ENCODE measurements at places on chromosomes 7 and 10.

DNA sequence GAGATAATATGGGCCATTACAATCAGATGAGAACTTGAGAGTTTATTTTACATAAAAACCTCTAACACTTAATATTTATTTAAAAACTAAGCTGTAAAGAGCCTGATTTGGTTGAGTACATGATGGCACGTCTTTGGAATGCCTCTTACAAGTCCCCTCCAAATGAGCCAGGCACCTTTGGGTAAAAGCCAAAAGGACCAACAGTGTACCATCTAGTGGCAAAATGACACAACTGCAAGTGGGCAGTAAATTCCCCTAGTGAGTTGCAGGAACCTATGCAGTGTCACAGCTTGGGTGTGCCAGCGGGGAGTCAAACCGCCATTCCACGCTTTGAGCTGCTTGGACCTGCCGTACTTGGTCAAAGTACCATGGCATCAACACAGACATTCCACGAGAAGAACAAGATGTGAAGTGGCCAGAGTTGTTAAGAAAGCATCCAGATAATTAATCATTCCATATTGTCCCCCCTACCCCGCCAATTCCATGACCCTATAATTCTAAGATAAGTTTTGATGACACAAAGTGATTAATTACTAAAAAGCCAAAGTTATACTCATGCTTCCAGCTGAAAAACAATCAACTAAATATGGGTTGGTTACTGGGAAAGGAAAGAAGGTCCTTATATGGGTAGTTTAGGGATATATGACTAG is 115.2 kb downstream of the SORBS1 start:
- DNase-seq, result peak; percentile 70

DNA sequence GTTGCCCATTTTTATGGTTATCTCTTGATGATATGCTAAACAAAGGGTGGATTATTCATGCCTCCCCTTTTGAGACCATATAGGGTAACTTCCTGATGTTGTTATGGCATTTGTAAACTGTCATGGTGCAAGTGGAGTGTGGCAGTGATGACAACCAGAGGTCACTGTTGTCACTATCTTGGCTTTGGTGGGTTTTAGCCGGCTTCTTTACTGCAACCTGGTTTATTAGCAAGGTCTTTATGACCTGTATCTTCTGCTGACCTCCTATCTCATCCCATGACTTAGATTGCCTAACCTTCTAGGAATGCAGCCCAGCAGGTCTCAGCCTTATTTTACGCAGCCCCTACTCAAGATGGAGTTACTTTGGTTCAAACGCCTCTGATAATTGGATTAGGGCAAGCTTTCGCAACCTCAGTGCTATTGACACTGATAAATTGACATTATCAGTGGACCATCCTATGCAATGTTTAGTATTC is 36.9 kb downstream of the BAG3 start:
- DNase-seq, result no peak

DNA sequence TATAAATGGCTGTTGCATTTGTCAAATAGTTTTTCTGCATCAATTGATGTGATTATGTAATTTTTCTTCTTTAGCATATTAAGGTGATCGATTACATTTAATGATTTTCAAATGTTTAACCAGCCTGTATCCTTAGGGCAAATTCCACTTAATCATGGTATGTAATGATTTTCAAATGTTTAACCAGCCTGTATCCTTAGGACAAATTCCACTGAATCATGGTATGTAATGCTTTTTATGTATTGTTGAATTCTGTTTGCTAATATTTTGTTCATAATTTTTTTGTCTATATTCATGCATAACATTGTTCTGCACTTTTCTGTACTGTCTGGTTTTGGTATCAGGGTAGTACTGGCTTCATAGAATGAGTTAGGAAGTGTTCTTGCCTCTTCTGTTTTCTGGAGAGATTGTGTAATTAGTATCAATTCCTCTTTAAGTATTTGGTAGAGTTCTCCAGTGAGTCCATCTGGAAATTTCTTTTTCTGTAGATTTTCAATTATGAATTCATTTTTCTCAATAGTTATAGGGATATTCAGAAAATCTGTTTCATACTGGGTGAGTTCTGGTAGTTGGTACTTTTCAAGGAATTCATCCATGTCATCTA is 393.2 kb upstream of the FOXK1 start:
- no peak for DNase-seq

- DNase-seq, result no peak
These were observed 509.9 kb downstream of the PARD3 start for GRCh38 chr10:34305189-34305588.

DNA sequence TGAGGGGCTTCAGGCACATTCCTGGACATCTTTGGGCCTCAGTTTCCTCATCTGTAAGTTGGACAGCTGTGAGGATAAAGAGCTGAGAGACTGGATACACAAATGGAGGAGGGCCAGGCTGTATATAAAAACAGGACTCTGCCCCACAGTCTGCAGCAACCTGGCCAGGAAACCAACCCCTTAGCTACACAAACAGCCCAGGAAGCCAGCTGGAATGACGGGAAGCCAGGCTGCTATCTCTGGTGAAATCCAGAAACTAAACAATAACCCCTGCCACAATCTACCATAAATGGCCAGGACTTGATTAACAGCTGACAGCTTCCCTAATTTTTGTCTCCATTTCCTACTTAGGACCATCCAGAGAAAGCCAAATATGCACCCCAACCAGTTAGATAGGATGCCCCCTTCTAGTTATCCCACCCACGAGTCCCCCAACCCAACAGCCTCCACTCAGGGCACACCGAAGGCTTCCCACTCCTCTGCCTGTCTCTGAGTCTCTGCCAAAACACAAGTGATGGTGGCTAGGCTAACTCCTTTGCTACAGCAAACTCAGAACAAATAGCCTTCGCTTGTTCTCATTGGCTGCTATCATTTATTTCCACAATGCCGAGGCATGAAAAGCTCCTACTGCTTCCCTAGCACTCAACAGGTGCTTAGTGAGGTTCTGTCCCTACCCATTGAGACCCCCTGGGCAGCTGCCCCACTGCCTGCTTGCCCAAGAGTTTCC is 110.0 kb upstream of the TCF7L2 start:
- no peak for DNase-seq

DNA sequence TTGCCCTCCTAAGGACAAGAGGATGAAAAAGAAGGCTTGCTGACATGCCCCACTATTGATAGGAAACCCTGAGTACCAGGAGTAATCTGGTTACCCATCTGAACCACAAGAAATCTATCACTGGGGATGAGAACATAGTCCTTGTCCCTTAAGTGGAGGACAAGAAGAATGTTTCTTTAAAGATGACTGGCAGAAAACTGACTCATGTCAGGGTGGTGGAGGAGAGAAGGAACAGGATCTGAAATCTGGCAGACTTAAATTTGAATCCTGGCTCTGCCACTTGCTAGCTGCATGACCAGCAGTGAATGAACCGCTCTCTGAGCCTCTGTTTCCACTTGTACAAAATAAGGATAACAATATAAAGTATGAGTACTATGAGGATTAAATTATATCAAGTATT is 38.9 kb upstream of the XPNPEP1 start:
- no peak for DNase-seq

- no peak for DNase-seq
These were observed 9.7 kb upstream of the ANLN start for GRCh38 chr7:36379831-36380504.

Measured in germinal center (tissue), 1 donor.